Left cardiac atrium (tissue), 4 donors: ENCODE measurements at places on chromosomes 13 and 19.

- no peak for DNase-seq
Measured at GRCh38 chr13:96958286-96958891, 35.9 kb downstream of the OXGR1 start.

DNA sequence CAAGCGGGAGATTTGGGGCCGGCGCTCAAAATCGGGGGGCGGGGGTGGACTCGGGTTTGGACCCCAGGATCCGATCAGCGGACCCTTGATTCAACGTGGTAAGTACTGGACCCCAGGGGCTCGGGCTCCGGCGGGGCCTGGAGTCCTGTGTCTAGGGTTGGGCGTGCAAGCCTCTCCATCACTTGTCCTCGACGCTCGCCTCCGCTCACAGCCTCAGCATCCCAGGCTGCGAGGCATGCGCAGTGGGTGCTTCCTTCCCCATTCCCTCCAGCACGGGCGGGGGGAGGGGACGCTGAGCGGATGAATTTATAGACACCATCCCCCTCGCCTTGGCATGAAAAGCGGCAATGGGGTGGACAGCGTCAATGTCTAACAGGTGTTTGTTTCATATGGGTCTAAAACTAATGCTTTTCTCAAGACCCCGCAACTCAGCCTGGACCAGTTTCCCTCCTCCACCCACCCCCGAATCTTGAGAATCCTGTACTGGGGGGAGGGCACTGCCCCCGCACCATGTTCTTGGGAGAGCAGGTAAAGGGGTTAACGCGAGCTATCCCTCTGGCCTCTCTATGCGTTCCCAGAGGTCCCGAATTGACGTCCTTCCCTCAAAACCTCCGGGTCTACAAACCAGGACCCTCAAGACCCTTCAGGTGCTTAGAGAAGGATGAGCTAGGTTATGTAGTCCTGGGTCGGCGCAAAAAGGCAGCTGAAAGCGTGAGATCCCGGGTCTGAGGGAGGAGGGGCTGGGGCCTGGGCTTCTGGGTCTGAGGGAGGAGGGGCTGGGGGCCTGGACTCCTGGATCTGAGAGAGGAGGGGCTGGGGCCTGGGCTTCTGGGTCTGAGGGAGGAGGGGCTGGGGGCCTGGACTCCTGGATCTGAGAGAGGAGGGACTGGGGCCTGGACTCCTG is 579 bp downstream of the CPT1C start:
- DNase-seq = peak; percentile 75

- no peak for DNase-seq
Measured at GRCh38 chr13:60467098-60467497, 70.1 kb downstream of the TDRD3 start.

GRCh38 chr13:111926501-111927180 is 140.3 kb upstream of the SOX1 start:
- no peak for DNase-seq

DNA sequence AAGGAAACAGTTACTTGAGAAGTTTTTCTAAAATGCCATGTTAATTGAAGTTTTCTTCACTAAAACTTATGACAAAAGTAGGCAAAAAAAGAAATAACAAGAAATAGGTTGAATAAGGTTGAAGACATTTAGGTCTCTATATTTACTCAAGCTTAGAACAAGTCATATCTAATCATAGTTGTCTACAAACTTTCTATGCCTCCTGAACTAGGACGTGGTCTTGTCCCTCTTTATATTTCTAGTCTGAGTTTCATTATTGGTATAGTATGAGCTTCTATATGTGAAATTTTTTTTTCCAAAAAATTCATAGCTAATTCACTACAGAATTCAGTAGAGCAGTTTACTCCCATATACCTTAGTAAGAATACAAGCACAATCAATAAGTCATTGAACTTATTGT is 836.4 kb downstream of the SLITRK6 start:
- DNase-seq = no peak

DNA sequence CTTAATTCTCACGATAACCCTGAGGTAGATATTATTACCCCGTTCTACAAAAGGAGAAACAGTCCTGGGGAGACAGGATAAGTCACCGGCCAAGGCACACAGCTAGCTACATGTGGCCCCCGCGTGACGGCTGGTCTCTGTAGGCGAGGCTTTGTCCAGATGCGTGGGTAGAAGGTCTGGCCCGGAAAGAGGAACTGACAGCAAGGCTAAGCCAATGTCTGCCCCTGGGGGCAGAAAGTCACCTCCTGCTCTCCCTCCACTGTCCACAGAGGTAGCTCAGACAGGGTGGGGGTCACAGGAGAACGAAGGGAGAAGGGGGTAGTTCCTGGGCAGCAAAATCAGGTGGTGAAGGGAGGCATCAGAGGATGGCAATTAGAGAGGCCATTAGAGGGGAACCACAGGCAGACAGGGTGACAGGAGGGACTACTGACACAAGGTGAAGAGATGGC is 1.8 kb downstream of the APOC4 start:
- peak; percentile 46 for DNase-seq

DNA sequence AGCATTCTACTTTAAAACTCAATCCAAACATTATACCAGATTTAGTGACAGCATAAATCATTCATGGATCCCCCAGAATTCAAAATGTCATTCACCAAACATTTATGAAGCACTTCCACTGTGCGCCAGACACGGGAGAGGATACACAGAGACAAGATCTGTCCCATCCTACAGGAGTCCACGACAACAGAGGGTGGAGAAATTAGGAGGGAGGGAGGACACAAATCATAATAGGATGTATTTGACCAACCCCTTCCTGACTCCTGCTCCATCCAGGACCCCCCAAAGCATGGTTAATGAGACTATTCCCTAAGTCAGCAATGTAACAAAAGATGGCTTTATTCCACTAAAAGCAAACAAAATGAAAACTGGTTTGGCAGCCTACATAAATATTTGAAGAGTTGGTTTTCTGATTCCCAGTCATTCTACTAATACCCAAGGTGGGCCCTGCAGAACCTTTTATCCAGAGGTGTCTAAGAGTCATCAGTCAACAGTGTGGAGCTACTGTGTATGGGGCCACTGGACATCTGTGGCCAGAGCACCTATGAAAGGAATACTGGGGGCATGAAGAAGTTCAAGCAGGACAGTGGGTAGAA is 62.8 kb upstream of the DOCK9 start:
- no peak for DNase-seq

- peak; percentile 46 for DNase-seq
Measured at GRCh38 chr13:39144941-39145533, 106.8 kb downstream of the NHLRC3 start.

DNA sequence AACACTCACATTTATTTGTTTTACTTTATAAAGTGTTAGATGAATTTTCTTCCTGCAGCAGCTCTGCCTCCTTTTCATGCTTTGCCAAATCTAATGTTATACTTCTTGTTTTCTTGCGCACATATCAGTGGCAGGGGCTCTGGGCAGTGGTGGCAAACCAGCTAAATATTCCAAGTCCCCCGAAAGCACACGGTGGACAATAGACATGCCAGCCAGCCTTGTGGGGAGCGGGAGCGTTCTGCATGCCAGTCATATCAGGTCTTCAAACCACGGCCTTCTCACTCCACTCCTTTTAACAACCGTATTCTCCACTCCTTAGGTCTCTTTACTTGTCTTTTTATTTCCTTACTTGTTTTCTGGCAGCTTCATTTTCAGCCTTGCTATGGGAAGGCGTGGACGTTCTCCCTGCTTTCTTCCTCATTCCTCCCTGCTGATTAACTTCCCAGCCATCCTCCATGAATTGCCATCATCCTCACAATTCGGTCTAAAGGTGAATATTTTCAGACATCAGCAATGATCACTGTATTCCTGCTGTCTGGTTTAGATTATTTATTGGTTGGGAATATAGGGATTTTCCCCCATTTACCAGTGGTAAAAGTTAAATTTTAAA is 77.1 kb upstream of the WASF3 start:
- no peak for DNase-seq

DNA sequence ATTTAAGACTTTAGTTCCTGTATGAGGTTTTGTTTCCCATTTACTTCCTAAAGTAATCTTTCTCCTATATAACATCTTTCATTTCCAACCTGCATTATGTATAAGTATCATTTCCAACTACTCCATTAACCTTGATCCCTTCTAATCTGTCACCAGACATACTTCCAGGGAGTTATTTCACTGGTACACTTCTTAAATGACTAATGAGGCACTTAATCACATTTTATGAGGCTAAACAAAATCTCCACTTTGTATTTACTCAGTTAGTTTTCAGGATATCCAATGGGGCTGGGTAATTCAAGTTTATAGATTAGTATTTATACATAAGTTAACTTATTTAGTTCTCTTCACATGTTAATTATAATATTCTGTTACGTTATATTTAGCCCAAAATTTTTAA is 634.7 kb downstream of the PCDH17 start:
- no peak for DNase-seq

GRCh38 chr13:94599877-94600276 is 1.8 kb upstream of the GPR180 start:
- DNase-seq = no peak

DNA sequence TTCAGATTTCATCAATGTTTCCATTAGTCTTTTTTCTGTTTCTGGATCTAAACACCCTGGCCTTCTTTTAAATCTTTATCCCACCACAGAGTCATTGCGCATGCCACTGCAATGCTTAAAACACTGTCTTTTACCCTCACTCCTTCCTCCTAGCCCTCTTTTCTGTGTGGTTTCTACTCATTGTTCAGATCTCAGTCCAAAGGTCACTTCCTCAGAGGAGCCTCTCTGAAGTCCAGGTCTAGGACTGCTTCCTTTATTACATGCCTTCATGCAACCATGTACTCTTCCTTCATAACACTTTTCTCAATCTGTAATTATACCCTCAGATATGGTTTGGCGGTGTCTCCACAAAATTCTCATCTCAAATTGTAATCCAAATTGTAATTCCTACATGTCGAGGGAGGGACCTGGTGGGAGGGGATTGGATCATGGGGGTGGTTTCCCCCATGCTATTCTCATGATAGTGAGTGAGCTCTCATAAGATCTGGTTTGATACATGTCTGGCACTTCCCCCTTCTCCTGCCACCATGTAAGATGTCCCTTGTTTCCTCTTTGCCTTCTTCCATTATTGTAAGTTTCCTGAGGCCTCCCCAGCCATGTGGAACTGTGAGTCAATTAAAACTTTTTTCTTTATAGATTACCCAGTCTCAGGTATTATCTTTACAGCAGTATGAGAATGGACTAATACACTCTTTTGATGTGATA is 808.9 kb downstream of the DIAPH3 start:
- DNase-seq = no peak

GRCh38 chr13:44906230-44906629 is 83.0 kb downstream of the NUFIP1 start:
- no peak for DNase-seq

GRCh38 chr13:99688776-99689175 is 187.5 kb downstream of the TM9SF2 start:
- DNase-seq = no peak

GRCh38 chr13:27353166-27353583 is 71.2 kb upstream of the GTF3A start:
- no peak for DNase-seq

GRCh38 chr13:78078168-78078567 is 159.5 kb upstream of the EDNRB start:
- no peak for DNase-seq

GRCh38 chr13:36414461-36414860 is 17.8 kb upstream of the CCNA1 start:
- DNase-seq = no peak

GRCh38 chr13:44052780-44053184 is 173.1 kb downstream of the LACC1 start:
- DNase-seq = no peak

GRCh38 chr19:29841209-29841558 is 29.4 kb downstream of the CCNE1 start:
- DNase-seq = no peak

- DNase-seq = no peak
Measured at GRCh38 chr13:30523211-30523610, 57.5 kb upstream of the HMGB1 start.

DNA sequence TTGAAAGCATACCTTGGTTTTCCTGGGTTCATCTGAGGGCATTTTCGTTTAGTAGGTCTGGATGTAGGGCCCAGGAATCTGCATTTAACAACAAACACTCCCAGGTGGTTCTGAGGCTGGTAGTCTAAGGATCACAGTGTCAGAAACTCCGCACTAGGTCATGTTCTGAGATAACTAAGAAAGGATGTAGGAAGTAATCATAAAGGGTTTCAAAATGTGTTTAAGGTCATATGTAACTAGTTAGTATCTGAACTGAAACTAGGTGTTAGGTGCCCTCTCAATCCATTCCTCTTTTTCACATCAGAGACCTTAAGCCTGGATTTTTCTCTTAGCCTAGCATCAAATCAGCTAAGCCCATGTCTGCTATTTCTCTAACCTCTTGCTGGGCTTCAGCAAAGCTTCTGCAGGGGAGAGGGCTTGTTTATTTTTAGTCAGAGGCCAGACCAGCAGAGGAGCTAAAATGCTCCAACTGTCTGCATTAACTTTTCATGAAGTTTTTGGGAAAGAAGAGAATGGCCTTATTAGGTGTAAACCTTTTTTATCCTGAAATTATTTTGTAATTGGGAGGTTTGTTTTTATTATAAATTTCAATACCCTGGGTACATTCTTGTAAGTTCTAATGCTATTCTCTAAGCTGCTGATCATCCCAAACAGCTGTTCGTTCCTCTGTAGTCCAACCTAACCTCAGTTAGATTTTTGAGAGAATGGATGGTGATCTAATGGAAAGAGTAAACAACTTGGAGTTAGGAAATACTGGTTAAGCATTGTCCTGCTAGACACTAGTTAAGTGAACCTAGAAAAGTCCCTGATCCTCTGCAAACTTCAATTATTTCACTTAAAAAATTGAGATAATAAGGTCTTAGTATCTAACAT is 262.8 kb upstream of the RFC3 start:
- no peak for DNase-seq

- DNase-seq = no peak
Measured at GRCh38 chr19:16197188-16197621, 506 bp upstream of the AP1M1 start.

- no peak for DNase-seq
Measured at GRCh38 chr13:43383498-43384165, 360.2 kb downstream of the DNAJC15 start.

DNA sequence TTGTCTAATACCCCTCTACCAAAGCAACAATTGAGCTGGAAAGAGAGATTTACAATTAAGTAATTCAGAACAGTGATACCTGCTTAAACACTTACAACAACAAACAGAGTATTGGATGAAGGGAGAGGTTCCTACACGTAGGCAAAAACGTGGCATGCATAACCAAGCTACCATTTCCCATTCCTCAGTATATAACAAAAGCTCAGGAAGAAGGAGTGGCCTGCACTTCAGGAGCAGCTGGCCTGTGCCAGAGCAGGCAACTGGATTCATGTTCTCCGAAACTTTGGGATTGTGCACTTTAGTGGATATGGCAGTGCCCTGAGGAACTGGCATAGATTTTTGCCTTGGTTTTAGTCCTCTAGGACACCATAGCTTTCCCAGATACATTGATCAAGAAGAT is 630.2 kb upstream of the PCDH9 start:
- DNase-seq = no peak

- DNase-seq = no peak
Measured at GRCh38 chr19:39810424-39810823, 23.5 kb downstream of the DYRK1B start.

- DNase-seq = no peak
Measured at GRCh38 chr13:40565282-40566148, 100.9 kb downstream of the FOXO1 start.

- DNase-seq = no peak
Measured at GRCh38 chr13:88675347-88675996, 1004.3 kb downstream of the SLITRK5 start.
